ENCODE measurements at places on chromosomes 6 and 20. TPM values are rescaled to one million over a fixed set of nuclear protein-coding genes. Genes with fewer than 3 reads are reported as not detected.

Gene CRISP3
- not detected for total RNA-seq

Gene SYCP2
- total RNA-seq = 15.0 TPM

Gene HCRTR2
- not detected for total RNA-seq

- no peaks in the 10 kb centered on the region for H3K36me3 ChIP-seq
- no peak overlapping the region for H3K27ac ChIP-seq
- no peak overlapping the region for H3K4me3 ChIP-seq
Observed at GRCh38 chr6:756224-756623, 63.3 kb upstream of the EXOC2 start.

DNA sequence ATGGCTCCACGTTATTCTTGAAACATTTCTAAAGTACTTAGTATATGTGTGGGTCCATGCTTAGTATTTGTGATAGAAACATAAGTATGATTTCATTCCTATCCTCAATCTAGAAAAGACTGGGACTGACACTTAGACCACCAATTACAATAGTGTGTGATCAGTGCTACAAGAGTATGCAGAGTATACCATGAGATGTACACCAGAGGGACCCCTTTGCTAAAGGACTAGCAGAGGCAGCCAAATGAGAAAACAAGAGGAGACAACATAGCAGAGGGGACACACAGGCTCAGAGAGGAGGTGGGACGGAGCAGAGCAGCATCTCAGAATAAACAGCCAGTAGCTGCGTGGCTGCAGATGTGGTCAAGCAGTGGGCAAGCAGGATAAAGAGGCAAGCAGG lies 21.0 kb downstream of the RMND1 start:
- no peaks in the 10 kb centered on the region for H3K4me1 ChIP-seq
- H3K27me3 ChIP-seq = no peaks in the 10 kb centered on the region
- peaks cover 24% of the 10 kb centered on the region for H3K36me3 ChIP-seq
- H3K4me3 ChIP-seq = no peak overlapping the region
- DNase-seq = no peak

DNA sequence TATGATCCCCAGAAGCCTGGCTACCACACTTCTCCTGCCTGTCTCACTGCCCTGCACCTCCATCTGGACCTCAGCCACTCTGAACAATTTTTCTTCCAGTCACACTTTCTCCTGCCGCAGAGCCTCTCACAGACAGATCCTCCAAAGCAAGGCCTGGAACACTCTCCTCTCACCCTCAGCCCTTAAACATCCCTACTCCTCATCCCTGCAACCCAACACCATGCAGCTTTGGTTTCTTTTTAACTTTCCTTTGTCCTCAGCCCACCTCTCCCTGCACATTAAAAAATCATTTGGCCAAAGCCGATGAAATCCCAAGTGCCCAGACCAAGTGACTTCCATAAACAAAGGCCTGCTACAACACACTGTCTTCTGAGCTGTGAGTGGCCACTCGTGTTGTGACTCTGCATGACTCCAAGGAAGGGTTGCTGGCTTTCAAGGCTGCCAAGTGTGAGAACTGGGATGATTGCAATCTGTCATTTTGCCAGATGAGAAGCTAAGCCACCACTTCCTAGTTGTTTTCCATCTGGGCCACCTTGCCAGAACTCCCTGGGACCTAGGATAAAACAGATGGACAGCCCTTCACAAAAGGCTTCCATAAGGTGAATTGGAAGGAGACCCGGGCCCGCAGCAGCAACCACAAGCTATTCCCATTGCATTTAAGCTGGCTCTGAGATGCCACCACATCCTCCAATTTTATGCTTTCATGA lies 144.4 kb upstream of the SSTR4 start:
- H3K27me3 ChIP-seq = no peaks in the 10 kb centered on the region
- H3K36me3 ChIP-seq = no peaks in the 10 kb centered on the region
- DNase-seq = no peak
- H3K4me3 ChIP-seq = no peak overlapping the region
- no peak overlapping the region for H3K27ac ChIP-seq

DNA sequence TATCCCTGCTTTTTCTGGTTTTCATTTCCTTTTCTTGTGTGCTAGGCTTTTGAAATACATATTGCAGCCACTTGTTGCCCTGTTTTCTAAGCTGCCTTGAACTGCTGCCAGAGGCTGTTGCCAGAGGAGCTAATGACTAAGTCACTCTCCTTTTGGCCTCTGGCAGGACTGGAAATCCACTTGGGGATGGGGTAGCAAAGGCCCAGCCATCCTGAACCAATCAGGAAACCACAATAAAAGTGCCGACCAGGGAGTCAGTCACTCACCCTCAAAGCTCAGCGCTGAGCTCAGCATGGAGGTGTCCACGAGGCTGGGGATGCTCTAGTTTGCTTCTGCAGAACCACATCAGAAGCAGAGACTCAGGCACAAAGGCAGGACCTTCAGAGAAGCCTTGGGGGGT lies 813.0 kb downstream of the DHX35 start:
- no peak overlapping the region for H3K27ac ChIP-seq
- no peaks in the 10 kb centered on the region for H3K4me1 ChIP-seq
- no peaks in the 10 kb centered on the region for H3K27me3 ChIP-seq
- no peak for DNase-seq
